Activated CD8-positive, alpha-beta memory T cell treated with anti-CD3 and anti-CD28 coated beads, Interleukin-2, amount 50 U/mL, for 4 hours (primary cell): ENCODE measurements at places on chromosomes 13 and 19.

DNA sequence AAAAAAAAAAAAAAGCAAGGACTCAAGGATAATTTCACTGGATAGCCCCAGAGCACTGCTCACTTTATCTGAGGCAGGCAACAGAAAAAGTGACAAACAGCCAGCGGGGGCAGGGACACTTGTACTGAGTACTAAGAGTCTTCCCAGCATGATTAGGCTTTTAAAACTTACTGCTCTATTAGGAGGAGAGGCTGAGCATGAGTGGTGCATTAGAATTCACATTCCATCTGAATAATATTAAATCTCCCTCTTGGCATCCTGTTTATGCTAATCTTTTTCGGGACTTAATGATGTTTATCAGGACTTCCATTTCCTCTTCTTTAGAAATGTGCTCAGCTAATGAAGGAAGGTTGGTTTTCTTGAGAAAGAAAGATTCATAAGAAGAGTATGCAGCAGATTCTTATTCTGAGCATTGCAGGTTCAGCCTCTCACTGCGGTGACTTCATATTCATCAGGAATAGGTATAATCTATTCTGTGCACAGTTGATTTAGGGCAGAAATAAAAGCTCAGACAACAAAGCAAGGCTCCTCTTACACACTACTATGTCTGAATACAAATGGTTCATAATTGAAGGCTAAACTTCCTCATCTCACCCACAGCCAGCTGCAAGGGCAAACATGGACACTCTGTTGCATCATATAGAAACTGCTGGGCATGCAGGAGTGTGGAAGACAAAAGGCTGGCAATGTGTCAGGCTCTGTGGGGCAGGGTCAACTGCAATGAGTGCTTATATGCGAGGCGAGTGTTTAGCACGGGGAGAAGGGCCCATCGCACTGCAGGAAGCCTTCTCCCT lies 107.0 kb downstream of the KL start:
- DNase-seq, result no peak

GRCh38 chr13:75372923-75373841 lies 108.8 kb downstream of the TBC1D4 start:
- no peak for DNase-seq

- DNase-seq, result peak; percentile 22
These were observed 744.1 kb downstream of the UQCRFS1 start for GRCh38 chr19:28468701-28469459.

GRCh38 chr19:7677669-7678311 lies 900 bp downstream of the MCEMP1 start:
- DNase-seq, result no peak

DNA sequence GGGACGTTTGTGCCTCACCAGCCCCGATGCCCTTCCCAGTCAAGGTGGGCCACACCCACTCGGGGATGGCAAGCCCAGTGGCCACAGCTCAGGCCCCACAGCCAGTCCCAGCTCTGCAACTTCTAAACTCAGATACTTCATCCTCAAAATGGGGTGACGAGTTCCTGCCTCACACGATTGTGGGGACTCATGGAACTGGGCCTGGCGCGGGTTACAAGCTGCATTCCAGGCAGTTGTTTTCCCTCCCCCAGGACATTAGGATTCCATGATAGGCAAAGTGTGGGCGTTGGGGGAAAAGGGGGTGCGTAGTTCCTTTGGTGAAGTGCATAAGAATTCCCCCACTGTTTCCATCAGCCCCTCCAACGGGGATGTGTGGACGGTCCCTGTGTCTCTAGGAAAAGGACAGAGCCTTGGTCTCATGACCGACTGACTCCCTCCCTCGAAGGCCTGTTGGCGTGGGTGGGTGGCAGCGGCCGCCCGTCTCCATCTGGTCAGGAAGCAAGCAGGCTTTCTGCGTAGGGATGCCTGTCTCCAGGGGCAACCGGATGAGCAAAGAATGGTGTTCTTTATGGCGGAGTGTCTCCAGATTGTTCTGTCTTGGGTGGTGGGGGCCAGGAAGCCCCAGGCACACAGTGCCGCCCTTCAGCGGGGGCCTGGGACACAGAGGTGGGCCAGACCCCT lies 21.1 kb upstream of the NPAS1 start:
- DNase-seq, result no peak

DNA sequence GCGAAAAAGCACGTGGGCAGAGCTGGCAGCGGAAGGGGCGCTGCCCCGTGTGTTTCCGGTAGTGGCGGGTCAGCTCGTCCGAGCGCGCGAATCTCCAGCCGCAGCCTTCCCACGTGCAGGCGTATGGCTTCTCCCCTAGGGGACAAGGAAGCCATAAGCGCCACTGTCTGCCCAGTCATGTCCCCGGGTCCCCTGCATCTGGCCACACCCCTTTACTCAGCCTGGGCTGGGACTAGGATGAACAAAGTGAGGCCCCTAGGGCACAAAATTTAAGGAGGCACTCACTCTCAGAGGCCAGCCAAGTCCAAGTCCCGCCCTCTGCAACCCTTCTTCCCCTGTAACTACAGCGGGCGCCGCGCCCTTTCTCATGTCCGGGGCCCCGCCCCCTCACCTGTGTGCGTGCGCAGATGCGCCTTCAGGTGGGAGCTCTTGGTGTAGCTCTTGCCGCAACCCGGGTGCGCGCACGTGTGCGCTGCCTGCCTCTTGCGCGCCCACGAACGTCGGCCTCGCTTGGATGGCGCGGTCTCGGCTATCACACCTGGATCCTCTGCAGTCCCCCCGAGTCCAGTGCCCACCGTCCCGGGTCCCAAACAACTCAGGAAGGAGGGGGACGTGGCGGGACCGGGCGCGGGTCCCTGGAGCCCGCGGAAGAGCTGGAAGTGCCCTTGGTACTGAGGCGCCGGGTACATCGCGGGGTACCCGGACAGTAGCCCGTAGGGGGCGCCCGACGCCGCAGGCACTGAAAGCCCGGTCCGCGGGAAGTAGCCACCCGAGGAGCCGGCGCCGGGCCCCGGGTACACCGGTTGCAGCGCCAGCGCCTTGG lies 1.9 kb downstream of the KLF1 start:
- peak; percentile 85 for DNase-seq

GRCh38 chr13:71773531-71773930 lies 93.5 kb downstream of the DACH1 start:
- DNase-seq, result no peak

- no peak for DNase-seq
These were observed 67.5 kb downstream of the CHST8 start for GRCh38 chr19:33689138-33689746.

DNA sequence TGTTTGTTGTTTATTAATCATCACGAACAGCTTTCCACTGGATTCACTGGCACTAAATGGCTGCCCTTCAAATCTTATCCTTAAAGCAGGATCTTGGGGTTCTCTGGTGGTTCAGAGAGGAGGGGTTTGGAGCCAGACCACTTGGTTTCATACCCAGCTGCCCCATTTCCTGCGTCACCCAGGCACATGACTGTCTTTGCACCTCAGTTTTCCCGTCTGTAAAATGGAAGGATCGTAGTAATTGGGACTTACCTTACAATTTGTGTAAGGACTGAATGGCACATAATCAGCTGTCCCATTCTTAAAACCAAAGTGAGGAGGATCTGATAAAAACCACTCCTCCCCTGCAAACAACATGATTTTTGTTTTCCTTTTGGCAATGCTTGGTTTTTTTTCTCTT lies 318.3 kb downstream of the ZNF536 start:
- DNase-seq, result no peak

- DNase-seq, result no peak
These were observed at the start of gene KLHL26 for GRCh38 chr19:18636969-18637629. Gene KLHL26, plus strand, starts transcription at chr19:18637028. Its CDS starts 27 bp downstream, at chr19:18637055.

- no peak for DNase-seq
These were observed 879 bp upstream of the FCGBP start for GRCh38 chr19:39935364-39935661.

DNA sequence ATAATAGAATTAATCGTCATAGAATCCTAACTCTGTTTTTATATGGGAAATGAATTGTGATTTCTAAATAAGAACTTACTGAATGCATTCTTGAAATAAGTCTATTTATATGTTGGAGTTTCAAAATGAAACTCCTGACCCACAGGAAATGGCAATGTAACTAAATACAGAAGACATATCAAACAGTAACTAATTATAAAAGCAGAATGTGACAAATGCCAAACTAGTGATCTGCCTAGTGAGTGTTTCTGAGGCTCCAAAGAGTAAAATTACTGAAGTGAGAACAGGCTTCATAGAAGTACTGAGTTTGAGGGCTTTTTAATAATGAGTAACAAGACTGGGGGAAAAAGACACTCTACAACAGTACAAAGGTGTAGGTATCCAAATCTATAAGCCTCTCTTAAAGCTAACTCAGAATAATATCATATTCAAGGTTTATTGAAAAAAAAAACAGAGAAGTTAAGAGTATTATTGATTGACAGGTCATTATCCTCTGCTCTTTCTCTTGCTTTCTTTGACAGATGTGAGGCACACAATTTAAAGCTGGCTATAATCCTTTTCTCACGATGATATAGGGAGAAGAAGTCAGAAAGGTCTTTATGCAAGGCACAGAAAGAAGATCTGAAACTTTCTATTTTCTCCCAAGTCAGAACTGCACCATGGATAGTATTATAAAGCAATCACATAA lies 17.4 kb upstream of the ATXN8OS start:
- no peak for DNase-seq

DNA sequence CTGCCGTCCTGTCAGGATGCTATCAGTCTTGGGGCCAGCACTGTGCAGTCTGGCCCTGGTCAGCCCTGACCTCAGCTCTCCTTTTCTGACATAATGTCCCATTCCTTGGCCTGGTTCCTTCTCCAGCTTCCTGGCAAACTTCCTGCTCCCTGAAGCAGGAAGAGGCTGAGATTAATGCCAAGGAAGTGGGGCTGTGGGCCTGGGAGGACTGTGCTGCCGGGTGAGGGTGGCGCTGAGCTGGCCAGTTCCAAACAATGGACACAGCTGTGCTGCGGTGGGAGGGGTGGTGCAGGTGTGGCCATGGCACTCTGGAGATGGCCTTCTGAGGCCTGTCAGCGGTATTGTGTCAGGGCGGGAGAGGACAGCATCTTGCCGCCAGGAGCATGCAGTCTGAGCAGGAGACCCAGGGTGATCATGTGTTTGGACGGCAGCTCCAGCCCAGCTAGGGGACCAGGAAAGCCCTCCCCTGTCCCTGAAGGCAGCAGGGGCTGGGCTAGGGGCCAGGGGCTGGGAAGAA lies 30.9 kb downstream of the TUBA3C start:
- no peak for DNase-seq

DNA sequence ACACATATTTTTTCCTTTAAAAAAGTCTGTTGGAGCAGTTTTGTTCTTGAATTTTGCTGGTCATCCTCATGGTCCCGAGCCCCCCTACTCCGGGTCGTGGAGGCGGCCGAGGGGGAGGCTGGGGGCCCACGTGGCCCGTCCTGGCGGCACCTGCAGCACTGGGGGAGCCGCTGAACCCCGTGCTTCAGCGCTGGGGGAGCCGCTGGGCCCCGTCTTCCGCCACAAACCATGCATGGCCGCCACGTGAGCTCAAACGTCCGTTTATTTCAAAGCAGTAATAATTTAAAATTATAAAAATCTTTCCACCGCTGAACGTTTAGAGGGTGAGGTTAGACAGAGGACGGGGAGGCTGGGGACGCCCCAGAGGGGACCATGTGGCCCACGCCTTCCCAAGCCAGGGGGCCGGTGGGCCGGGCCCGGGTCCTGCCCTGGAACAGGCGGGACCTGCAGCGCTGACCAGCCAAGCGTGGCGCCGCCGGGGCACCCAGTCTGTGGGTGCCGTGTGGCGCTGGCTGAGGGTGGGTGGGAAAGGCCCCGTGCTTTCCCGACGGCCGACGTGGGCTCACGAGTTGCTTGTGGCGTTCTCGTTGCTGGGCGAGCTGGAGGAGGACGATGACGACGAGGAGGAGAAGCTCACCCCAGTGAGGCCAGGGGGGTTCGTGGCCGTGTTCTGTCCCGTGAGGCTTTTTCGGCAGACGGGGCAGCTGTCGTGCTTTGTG lies 8.0 kb downstream of the FGF22 start:
- no peak for DNase-seq

DNA sequence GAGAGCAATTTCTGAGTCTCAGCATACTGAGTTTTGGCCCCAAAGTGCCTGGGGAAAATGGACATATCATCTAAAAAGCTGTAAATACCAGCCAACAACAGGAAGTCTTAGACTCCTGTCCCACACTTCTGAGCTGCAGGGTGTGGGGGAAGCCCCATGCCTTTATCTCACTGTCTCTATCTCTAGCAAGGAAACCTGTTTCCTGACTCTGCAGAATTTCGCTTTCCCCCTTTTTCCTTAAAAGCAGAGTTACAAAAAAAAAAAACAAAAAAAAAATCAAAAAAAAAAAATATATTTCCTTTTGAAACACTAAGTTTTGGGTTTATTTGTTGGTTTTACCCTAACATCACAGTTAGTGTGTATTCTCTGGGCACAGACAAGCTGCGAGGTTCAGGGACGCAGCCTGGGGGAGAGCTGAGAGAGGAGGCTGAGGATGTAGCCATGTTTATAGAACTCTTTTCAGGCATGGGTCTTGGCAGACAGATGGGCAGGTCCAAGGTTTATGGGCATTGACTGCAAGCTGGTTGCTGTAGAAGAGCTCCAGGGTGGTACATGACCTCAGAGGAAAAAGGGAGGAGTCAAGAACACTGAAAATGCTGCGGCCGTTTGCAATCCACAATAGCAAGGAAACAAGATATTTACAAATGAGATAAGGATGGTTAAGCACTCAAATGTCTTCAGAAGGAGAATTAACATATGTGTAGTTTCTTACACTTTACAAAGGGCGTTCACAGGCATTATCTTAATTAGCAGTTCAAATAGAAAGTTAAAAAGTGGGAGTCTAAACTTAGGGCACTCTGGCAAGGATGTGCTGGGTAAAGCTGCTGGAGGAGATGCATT lies 4.9 kb downstream of the MBNL2 start:
- DNase-seq, result peak; percentile 28

DNA sequence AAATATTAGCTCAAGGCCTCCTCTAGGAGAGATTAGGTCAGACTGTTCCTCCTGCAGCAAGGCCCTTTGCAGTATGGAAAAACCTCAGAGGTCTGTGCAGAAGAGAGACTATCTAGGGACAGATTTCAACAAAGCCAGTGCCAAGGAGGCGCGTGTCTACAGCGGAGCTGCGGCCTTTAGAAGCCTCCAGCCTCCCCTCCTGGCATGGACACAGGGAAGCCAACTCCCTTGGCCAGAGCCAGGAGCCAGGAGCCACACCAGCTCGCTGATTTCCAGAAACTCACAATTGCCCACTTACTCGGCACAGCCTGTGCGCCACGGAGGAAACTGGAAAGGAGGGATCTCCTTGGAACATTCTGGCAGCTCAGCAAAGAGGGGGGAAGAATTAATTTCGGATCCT lies 63.4 kb downstream of the INSR start:
- no peak for DNase-seq

GRCh38 chr19:32387701-32388392 lies 17.7 kb upstream of the DPY19L3 start:
- no peak for DNase-seq

DNA sequence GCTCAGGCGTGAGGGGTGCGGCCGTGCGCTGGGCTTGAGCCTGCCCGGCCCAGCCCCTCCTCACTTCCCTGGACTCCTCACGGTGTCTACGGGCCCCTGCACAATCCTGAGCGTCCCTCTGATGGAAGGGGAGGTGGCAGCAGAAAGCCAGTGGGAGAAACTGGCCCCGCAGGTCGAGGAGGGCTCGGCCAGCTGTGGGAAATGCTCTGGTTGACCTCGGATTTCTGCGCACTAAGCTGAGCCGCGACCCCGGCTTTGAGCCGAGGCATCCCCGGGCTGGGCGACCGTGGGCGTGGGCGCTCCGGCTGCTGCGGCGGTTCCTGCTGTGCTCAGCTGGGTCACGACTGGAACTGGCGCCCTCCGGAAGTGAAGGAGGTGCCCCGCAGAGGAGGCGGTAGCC lies 70.1 kb downstream of the ZNF208 start:
- DNase-seq, result no peak
